Urothelium cell line (cell line): ENCODE measurements at places on chromosomes 4 and X.

- no peak for DNase-seq
Observed at GRCh38 chrX:25204182-25204581, 188.4 kb upstream of the ARX start.

DNA sequence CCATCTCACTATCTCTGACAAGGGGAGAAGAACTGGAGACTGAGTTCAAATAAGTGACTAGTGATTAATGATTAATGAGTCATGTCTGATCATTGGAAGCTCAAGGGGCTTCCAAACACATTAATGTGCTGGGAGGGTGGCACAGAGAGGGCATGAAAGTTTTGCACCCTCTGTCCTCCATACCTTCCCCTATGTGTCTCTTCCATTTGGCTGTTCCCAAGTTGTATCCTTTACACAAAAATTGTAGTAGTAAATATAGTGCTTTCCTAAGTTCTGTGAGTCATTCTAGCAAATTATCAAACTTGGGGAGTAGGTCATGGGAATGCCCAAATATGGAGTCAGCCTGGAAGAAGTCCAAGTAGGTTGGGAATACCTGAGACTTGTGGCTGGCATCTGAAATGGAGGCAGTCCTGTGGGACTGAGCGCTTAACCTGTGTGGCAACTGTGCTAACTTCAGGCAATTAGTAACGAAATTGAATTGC lies 4.1 kb upstream of the FAM200B start:
- DNase-seq: no peak

- DNase-seq: no peak
Observed at GRCh38 chrX:2147928-2148327, 352.8 kb downstream of the DHRSX start.

DNA sequence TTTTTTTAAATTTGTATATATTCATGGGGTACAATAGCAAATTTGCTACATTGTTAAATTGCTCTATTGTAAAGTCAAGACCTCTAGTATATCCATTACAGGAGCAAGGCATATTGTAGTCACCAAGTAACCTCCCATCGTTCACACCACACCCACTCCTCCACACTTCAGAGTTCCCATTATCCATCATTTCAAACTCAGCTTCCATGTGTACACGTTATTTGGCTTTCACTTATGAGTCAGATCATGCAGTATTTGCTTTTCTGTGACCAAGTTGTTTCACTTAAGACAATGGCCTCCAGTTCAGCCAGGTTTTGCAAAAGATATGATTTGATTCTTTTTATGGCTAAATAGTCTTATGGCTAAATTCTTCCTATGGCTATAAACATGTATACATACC lies 2614.2 kb downstream of the PCDH7 start:
- no peak for DNase-seq

- DNase-seq: peak; percentile 62
Observed at GRCh38 chrX:153381684-153382532, 19.2 kb downstream of the PNMA6E start.

- no peak for DNase-seq
Observed at GRCh38 chr4:721261-722168, 15.9 kb downstream of the PCGF3 start.

DNA sequence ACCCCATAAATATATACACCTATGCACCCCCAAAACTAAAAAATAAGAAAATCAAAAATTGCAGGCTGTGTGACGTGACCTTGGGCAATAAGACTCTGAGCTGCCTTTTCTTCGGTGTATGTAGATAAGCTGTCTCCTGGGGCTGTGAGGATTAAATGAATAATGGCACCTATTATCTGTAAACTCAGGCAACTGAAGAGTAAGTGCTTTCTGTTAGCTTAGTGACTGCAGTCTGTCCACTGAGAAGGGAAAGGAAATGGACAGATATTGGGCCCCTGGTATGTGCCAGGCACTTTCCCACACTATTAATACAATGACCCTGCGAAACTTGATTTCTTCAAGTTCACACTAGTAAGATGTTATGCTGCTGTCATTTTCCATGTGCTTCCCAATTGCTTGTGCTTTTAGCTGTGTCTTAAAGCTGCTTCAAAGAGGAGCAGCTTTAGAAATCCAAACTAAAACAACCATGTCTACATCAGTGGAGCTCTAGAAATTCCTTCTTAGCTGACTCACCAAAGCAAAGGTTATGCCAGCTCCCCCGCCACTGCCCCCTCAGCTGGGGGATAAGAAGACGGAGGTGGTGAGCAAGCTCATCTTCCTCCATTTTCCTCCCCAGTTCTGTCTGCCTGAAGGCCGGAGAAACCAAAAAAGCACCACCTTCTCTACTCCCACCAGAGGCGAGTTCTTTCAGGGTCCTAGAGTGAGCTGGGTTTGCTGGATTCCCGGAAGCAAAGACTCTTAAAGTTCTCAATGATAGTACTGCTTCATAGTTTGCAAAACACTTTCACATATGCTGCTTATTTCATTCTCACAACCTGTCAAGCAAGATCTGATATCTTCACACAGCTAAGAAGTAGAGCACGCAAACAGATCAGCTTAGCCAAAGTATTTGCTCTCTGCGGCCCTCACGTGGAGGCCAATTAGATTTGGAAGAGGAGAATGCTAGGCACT lies 8.8 kb upstream of the DGAT2L6 start:
- DNase-seq: peak; percentile 72

DNA sequence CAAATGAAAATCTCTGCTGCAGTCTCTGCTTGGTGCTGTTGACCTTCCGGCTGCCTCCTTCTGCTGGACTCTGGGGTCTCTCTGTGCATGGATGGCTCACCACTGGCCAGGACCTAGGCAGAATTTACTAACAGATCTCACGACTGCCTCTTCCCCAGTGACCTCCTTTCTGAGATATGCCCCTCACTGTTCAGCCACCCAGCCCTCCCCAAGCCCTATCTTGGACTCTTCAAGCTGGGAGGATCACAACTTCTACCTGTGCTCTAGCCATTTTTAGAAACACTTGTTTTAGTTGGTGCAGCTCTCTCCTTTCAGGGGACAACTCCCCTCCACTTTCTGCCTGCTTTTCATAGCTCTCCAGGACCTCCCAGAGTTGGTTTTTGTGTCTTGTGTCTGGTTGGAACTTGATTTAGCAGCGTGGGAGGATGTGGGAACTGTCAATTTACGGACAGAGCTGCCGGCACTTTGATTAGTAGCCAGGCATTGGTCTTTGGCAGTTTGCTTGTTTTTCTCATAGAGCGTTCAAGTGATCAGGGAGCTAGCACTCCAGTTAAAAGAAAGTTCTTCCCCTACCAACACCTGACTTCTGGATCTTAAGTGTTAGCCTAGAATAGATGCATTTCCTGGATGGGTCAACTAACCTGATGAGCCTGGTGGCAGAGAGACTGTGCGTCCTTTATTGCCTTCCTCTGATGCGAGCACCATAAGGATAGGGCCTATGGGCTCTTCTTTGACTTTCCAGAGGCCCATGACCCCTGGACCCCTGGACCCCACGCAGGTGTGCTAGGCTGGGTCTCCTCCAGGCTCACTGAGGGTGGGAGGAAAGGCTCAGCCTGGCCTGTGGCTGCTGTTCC lies 6.5 kb downstream of the RGS12 start:
- DNase-seq: no peak

DNA sequence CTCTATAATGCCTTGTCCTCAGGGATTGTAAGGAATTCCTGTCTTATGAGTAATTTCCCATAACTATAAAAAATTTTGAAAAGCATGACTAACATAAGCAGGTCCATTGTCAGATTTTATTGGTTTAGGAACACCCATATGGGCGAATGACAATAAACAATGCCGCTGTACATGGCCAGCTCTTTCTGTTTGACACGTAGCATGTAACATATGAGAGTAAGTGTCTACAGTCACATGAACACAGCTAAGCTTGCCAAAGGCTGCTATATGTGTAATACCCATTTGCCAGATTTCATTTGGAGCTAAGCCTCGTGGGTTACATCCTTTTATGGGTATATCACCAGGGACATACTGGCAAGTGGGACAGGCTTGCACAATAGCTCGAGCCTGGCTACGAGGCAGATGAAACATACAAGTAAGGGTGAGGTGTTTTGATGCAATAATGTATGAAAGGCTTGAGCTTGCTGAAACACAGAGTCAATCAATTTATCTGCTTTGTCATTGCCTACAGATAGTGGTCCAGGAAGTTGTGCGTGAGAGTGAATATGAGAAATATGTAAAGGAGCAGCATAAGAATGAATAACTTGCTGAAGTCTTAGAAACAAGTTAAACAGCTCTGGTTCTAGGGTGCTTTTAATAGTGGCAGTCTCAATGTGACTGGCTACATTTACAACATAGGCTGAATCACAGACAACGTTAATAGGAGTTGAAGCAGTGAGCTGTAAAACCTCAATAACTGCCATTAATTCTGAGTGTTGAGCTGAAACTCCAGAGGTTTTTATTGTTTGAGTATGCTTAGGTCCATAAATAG lies 67.4 kb upstream of the UGT2B10 start:
- peak; percentile 27 for DNase-seq

DNA sequence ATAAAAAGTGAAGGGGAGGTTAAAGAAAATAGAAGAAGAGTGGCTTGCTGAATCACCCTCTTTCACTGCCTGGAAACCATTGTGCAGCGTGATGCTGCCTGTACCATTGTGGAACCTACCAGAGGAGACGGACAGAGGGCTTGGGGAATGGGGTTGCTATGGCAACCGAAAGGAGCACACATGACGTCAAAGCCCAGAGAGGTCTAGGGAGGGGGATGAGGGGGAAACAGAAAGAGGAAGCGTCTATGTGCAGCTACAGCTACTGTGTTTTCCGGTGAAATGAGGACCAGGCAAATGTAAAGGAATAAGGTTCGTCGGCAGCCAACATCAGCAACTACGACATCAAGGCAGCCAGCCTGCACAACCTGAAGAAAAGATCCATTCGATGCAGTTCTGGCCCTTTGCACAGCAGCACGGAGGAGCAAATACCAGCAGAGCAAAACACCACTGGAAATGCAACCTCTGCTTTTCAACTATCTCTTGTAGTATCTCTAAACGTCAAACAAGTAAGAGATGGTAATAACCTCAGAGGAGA lies at the start of gene MAPK10:
TSS of gene MAPK10 (minus strand) at position 110 of the 535 bp plus-strand sequence.
- DNase-seq: peak; percentile 61

GRCh38 chr4:1082215-1083182 lies 30.9 kb downstream of the RNF212 start:
- DNase-seq: peak; percentile 86

GRCh38 chr4:18247189-18247588 lies 225.6 kb upstream of the LCORL start:
- no peak for DNase-seq

- no peak for DNase-seq
Observed at GRCh38 chrX:68696267-68696990, 49.0 kb downstream of the STARD8 start.

- DNase-seq: no peak
Observed at GRCh38 chr4:102305666-102306065, 39.6 kb downstream of the SLC39A8 start.

DNA sequence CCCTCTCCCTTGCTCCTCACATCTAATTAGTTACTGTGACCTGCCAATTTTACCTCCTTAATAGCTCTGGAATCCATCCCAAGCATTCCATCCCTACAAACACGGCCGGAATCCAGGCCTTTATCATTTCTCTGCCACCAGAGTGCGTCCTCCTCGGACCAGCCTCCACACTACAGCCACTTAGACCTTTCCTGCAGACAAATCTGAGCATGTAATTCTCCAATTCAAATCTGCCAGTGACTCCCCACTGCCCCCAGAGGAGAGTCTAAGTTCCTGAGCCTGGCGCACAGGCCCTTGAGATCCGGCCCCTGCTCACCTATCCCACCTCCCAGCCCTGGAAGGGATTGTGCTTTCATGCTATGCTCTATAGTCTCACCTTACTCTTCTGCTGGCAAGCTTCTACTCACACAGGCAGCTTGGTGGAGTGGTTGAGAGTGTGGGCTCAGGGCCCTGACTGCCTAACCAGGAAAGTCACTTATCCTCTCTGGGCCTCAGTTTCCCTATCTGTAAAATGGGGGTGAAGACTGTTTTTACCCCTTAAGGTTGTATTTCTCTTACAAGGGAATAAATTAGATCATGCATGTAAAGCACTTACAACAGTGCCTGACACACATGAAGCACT lies 31.2 kb downstream of the PJA1 start:
- DNase-seq: peak; percentile 52

DNA sequence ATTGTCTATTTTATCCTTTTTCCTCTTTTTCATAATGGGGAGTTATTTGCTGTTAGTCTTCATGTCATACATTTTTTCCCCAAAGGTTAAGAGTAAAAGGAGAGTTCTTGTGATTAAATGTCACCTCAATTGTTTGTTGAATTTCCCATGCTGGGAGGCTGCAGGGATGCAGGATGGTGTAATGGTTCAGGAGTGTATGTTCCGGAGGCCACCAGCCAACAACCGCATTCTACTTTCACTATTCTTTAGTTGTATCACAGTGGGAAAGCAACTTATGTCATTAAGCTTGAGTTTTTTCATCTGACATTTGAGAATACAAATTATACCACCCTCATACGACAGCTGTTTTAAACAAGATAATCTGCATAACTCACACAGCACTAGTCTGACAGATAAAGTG lies 15.4 kb downstream of the AFP start:
- no peak for DNase-seq

DNA sequence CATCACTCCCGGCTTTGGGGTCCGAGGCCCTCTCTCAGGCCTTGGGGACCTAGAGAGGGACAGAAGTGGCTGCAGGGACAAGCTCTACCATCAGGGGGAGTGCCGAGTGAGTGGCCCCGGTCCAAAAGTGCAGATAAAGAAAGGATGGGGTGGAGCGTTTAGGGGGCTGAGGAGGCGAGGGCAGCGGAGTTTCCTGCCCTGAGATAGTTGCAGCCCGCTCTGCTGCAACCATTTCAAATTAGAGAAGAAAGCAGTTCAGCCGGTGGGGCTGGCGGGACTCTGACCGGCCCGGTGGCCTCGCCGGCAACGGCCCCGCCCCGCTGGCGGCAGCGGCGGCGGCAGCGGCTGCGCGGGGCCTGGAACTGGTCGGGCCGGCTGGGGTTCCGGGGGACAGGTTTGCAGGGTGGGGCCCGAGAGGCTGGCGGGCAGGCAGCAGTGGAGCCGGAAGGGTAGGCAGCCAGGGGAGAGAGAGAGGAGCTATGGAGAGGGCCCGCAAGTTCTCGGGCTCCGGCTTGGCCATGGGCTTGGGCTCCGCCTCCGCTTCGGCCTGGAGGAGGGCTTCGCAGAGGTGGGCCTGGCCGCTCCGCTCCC lies 7.6 kb downstream of the DLG3 start:
- peak; percentile 62 for DNase-seq

DNA sequence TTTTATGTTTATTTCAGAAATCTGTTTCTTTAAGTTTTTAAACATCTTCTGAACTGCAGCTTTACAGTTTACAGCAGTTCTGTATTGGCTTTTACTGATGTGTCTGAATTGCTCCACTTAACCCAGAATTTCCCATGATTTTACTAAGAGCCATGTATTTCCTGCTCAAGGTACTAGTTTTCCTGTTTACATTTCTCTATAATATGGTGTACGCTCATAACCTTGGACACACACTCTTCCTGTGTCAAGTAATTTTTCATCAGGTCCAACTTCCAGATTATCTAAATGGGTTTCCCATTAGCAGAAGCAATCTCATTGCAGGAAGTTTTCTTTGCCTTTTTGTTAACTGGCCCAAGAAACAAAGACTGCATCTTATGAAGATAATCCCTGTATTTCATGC lies 12.3 kb downstream of the ELF2 start:
- no peak for DNase-seq

- DNase-seq: peak; percentile 58
Observed at GRCh38 chrX:21940356-21940829, at the start of gene SMS. Gene SMS, plus strand, starts transcription at chrX:21940709. Its CDS starts 116 bp downstream, at chrX:21940825.
